Transverse colon (tissue), 4 donors: ENCODE measurements at places on chromosomes 2 and 18.

- DNase-seq = no peak
Measured at GRCh38 chr18:73296686-73297085, 428.9 kb upstream of the NETO1 start.

DNA sequence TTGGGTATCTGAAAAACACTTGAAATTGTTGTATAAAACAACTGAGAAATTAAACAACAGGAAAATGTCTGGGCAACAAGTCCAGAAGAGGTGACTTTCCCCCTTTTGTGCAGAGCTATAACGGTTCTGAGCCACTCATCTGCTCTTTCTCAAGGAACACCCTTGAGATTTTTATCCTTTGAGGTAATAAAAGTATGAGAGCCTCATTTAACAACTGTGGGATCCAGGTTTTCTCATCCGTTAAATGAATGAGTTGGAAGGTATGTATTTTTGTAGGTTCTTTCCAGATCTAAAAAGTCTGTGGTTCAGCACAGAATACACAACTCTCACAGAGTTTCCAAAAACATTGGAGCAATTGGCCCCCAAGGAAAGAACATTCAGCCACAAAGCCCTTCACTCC is 93.0 kb downstream of the ANKRD44 start:
- DNase-seq = no peak

- DNase-seq = no peak
Measured at GRCh38 chr18:64747803-64748202, 598.9 kb upstream of the LINC00305 start.

DNA sequence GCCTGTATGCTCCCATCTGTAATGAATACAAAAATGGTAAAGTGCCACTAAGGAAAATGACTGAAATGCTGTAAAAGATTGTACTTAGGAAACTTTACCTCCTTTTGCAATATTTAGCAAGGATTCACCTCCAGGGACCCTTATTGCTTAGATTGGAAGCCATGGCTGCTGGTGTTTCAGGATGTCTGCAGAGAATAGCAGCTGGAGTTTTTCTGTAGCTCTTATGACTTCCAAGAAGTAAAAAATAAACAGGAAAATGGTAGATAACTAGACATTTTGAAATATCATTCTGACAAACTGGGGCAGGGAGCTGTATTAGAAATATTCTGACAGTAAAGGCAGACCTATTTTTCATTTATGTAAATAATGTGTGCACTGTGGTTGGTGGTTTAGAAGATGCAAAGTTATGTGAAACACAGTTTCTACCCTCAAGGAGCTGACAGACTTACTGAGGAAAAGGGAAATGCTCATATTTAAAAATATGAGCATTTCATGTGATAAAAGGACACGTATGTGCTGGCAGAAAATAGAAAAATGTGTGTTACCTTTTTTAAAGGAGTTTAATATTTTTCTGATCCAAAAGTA is 224.9 kb upstream of the BOD1L2 start:
- no peak for DNase-seq

DNA sequence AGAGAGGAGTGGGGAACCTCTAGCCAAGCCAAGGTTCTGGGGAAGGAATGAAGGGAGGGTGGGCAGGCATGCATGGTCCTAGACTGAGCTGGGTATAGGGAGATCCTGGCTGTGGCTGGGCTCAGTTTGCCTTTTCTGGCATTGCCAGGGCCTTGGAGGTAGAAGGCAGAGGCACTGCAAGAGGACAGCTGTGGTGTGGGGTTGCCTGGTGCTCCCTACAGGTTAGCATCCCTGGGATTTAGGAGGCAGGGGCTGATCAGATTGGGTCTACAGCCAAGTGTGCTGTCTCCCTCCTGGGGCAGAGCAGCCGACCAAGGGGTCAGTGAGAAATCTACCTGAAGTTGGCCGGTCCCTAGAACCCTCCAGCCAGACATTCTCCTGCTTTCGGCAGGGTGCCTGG is 15.9 kb downstream of the ABCG8 start:
- no peak for DNase-seq

- DNase-seq = peak; percentile 68
Measured at GRCh38 chr2:11764359-11764758, 17.9 kb downstream of the LPIN1 start.
